NCI-H1930 (cell line): ENCODE measurements at places on chromosomes 1 and 21.

GRCh38 chr1:25468033-25468432 lies 37.3 kb downstream of the MACO1 start:
- no peak for DNase-seq

DNA sequence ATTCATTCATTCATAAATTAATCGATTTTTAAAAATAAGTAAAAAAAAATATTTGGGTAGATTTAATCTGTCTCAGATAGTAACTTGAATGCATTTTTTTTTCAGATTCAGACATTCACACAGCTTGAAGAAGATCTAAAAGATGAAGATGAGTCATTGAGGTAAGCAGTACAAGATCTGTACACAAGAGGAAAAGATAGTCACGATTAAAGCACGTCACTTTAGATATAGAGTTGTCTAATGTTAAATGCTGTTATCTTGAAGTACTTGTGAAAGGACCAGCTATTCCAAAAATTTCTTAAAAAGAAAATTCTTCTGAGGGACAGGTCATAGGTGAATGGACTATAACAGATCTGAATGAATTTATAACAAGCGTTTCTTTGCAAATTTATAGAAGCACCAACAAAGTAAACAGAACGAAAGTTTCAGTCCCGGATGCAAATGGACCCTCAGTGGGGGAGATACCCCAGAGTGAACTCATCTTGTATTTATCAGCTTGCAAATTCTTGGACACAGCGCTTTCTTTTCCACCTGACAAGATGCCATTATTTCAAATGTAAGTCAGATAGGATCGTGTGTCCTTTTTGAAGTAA lies 31.2 kb upstream of the MORC3 start:
- no peak for DNase-seq

- no peak for DNase-seq
Observed at GRCh38 chr1:222098404-222098803, 356.5 kb upstream of the DUSP10 start.

GRCh38 chr1:206816390-206817287 lies 44.3 kb upstream of the IL10 start:
- DNase-seq = no peak

DNA sequence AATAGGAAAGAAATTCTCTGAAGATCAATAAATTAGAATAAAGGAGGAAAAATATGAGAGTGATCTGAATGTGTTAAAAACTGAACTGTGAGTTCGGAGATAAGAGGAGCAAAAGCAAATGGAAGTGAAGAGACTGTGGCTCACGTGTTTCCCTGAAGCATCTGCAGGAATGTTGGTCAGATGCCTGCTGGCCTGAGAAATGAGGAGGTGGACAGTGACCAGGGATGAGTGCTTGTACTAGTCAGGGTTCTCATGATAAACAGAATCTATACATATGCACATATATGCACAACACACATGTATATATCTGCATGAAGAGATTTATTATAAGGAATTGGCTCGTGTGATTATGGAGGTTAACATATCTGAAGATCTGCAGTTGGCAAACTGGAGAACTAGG lies 103.4 kb upstream of the TIAM1 start:
- DNase-seq = no peak

DNA sequence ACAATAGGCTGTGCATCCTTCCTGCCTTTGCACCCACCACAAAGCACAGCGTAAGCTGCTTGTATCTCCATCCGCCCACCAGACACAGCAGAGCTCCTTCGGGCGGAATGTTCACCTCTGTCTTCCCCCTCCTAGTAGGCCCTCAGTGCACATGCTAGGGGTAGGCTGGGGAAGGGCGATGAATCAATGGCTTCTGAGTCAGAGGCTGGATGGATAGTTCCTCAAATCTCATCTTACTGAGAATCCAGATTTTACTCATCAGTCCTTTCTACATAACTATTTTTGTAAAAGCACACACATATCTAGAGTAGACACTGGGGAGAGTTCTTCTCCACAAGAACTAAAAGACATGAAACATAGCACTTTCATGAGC lies 73.8 kb downstream of the BCAR3 start:
- no peak for DNase-seq

DNA sequence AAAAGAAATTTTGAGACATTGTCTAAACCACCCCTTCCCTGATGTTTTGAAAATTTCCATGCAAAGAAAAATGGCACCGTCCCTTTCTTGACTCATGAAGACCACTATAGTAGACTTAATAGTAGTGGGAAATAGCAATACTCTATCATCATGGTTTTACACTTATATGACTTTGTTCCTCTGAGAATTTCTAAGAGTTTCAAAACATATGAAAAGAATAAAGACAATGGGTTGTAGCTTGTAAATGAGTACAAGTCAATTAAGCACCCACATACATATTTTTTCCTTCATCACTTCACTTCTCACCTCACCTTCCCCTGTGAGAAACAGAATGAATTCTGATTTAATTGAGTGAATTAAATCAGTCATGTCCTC lies 151.7 kb downstream of the LYPLAL1 start:
- DNase-seq = no peak

- no peak for DNase-seq
Observed at GRCh38 chr1:18618546-18619466, 11.8 kb upstream of the PAX7 start.

GRCh38 chr21:27421654-27422053 lies 454.8 kb upstream of the ADAMTS5 start:
- no peak for DNase-seq

DNA sequence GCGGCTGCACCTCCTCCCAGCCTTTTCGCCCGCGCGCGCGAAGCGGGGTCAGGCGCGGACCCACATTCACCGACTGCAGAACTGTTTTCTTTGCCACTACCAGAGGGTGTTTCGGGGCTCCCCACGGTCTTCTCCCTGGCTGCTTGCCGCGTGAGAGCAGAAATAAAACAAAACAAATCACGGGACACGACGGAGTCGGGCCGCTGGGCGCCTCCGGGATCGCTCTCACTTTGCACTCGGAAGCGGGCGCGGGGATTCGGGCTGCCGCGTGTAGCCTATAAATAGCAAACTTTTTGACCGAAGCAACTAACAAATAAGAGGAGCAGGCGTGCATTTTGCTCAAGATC lies 412.3 kb upstream of the ESRRG start:
- peak; percentile 11 for DNase-seq

DNA sequence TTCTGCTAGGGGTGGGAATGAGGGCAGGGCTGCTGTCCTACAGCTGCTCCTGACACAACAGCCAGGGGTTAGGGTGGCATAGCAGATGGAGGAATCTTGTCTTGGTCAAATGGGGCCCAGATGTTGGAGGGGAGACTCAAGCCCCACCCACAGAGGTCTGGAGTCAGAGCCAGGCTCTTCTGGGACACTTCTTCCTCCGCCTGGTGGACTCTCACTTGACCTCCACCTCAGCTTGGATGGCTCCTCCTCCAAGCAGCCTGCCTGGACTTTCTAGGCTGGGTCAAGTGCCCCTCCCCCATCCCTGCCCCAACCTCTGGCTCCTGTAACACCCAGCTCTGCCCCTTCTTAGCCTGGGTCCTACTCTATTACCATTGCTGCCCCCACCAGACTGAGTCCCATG lies 35.5 kb downstream of the EPHA2 start:
- no peak for DNase-seq

- no peak for DNase-seq
Observed at GRCh38 chr1:109304226-109304920, 2.4 kb downstream of the MYBPHL start.

DNA sequence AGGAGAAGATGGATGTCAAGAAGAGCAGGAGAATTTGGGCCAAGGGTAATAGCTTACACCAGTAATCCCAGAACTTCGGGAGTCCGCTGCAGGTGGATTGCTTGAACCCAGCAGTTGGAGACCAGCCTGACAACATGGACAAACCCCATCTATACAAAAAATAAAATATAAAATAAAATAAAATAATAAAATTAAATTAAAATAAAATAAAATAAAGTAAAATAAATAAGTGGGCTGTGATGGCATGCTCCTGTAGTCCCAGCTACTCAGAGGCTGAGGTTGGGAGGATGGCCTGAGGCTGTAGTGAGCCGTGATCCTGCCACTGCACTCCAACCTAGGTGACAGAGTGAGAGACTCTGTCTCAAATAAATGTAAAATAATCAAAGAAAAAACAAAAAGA lies 1946.7 kb downstream of the MRPL39 start:
- DNase-seq = no peak

DNA sequence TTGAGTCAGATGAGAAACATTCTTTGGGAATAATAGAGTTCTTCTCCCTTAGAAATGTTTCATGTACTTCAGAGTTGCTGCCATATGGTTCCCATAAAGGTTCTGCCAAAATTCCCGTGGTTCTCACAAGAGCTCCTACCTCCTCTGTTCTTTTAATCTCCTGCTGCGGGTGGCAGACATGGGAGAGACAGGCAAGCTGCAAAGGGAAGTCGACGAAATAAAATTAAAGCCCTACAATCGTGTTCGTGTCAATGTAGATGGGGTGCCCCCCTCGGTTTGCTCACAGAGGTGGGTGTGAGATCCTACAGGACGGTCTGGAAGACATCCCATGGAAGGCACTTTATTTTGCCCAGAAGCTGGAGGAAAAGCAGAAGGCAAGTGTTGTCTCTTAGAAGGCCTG lies 276.0 kb downstream of the RWDD3 start:
- no peak for DNase-seq

DNA sequence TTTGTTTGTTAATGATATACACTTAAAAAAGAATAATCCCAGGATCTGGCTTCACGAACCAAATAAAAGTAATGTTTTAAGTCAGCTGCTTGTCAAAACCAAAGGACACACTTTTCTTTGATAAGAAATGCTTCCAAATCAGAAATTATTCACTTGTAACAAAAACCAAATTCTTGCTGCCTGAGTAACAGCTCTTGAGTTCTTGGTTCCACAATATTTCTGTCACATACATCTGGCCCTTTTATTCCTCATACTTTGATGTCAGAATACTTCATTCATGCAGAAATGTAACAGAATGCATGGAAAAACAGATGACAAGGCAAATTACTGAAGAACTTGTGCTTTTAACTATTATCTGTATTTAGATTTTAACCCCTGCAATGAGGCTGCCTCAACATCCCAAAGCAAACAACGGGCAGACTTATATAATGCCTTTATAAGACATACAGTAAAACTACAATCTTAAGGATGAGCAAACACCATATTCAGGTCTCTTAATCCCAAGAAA lies 1.5 kb downstream of the VAMP4 start:
- DNase-seq = no peak

- DNase-seq = no peak
Observed at GRCh38 chr1:109218516-109218915, 4.8 kb downstream of the SARS1 start.

DNA sequence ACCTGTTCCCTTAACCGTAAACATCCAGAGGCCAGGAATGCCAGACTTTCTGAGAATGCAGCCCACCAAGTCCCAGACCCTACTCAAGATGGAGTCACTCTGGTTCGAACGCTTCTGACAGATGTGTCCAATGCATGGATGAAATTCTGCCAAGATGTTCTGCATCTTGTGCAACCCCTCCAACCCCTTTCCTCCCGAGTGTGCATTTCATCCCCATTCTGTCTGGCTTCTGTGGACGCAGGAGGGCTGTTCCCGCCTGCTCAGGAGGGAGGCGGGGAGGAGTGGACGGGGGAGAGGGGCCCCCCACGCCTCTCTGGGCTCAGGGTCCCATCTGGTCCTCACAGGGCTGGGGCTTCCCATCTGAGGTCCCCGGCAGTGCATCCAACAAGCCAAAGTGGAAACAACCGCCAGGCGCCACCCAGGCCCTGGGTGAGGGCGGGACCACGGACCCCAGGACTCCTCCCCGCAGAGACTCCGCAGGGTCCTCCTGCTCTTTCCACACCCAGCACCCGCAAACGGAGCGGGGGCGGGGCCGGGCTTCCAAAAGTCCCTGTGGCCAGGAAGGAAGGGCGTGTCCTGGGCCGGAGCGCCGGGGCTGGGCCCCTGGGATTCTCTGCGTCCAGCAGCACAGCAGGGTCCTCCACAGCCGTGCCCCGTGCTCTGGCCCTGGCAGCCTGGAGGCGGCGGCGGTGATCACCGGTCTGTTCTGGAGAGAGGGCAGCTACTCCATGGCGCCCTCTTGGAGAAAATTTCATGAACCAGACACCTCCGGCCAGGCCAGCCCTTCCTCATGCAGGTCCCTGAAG lies 27.8 kb upstream of the SUMO3 start:
- DNase-seq = no peak

GRCh38 chr21:45471525-45472221 lies 66.7 kb downstream of the COL18A1 start:
- no peak for DNase-seq

- no peak for DNase-seq
Observed at GRCh38 chr1:241331328-241332036, 25.5 kb downstream of the RGS7 start.

DNA sequence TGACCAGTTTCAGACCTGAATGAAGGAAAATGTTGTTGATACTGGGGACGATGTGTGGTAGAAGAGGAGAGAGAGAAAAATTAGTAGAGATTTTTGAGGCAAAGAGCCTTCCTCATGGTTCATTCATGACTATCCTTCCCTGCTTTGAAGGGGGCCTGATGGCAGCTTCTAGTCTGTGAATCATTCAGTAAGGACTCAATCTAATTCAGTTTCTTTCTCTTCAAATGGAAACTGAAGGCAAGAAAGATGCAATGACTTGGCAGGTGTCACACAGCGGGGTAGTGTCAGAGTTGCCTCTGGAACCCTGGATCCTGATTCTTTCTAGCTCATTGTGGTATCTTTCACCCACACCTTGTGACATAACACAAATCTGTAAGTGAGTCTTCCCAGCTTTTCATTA lies 14.9 kb upstream of the CD5L start:
- DNase-seq = no peak

GRCh38 chr1:162281426-162281825 lies 95.2 kb downstream of the SPATA46 start:
- no peak for DNase-seq

DNA sequence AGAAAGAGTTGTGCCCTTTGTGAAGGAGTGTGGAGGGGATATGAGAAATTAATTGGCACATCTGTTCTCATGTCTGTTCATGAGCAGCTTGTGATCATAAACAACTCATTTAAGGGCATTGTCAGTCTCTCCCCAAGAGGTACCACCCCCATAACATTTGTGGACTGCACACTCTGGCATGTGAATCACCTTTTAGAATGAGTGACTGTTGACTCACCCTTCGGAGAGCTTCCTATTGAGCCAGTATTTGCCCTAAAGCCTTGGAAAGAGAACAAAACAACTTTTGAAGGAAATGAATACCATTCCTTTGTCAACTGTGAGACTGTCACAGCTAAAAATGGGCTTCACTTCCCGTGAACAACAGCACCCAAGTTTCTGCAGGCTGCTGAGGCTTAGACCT lies 27.5 kb upstream of the MYSM1 start:
- no peak for DNase-seq

- no peak for DNase-seq
Observed at GRCh38 chr1:99264201-99265021, at the start of gene PLPPR4. PLPPR4 (plus strand) TSS chr1:99264492; CDS start chr1:99264594, 102 bp downstream.

GRCh38 chr1:156853761-156854160 lies 5.2 kb downstream of the INSRR start:
- no peak for DNase-seq

DNA sequence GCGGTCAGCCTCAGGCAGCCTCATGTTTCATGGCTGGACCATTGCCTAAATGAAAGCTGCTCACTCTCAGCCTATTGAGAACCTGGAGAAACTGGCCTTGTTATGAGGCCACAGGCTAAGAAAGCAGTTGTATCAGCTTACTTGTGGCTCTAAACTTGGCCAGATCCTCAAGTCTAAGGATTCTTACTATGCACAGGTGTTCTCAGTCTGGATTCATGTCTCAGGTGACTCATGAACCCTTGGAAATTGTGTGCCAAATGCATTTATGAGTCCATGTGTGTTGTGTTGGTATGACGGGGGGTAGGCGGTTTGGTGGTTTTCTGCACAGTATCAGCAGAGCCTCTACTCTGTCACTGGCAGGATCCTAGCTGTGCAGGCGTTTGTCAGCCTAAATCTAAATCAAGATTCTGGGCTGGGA lies 90.4 kb downstream of the ROR1 start:
- DNase-seq = no peak
